ENCODE measurements at places on chromosomes 1 and 21. TPM values are rescaled to one million over a fixed set of nuclear protein-coding genes. Genes with fewer than 3 reads are reported as not detected.

Gene NCDN
- total RNA-seq, result 27.4 TPM

DNA sequence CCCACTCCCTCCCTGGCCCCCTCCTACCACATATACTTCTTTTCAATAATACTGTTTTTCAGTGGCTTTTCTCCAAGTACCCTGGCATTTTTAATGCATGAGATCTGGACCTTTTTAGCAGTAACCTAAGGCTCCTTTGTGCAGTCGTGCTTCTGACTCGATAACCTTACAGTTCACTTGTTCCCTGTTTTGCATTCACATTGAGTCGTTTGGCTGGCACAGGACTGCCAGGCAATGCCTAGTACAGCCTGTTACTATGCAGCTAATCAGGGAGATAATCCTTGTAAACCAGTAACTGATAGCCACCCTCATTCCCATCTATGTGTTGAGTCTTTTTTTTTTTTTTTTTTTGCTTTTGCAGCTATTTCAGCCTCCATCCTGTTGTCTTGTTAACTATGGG lies 3.7 kb downstream of the ATP1B1 start:
- DNase-seq, result peak; percentile 70

GRCh38 chr1:6948861-6949260 lies 163.6 kb downstream of the CAMTA1 start:
- DNase-seq, result no peak

DNA sequence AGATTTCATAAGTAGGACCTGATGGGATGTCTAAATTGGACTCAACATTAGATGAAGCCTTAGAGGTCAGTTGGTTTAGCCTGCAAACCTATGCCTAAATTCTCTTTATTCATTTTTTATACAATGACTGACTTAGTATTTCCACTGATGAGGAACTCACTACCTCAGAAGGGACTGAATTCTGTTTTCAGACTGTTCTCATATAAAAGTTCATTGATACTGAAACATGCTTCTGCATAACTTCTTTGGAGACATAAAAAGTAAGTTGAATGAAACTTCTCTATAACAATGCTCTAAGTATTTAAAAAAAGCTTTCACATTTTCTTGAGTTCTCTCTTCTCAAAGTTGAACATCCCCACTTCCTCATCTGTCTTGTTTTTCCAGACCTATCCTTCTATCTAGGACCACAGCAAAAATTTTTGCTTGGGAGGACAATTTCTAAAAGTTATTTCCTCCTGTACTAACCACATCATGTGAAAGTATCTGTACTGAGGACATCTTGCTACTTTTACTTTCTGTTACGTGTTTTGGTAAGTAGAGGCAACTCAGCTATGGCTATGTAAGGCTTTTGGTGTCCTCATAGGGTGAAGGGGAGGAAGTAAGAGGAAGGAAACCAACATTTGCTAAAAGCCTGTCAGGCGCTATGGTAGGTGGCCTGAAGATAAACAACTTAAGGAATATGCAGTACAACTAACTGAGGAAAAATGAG lies 64.1 kb downstream of the USP24 start:
- no peak for DNase-seq

DNA sequence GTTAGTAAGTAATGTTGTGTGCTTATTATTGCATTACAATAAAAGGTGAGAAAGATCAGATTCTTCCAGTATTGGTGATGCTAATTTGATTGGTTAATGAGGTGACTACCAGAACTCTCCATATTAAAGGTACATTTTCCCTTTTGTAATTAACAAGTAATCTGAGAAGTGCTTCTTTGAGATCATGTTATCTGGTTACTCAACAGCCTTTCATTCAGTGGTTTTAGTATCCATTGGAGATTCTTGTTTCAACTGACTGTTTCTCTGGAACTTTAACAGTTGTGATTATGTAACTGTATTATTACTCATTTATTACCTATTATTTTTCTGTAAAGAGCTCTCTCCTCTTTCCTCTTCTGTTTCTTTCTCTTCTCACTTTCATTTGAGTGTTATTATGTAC lies 86.7 kb downstream of the PEX14 start:
- peak; percentile 49 for DNase-seq

DNA sequence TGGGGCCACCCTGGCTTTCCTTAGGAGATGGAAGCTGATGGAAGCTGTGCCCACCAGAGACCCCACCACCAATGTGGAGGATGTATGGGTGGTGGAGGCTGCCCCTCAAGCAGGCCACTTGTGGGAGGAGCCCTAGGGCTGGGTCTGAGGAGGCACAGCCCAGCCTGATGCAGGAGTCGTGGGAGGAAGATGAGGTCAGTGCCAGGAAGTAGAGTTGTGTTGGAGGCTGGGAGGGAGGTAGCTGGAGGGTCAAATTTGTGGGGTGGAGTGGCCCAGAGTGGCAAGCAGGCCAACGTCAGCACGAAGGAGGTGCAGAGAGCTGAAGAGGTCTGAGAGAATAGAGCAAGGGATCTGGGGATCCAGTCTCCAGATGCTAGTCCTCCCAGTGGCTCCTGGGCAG lies 119.0 kb upstream of the USP24 start:
- no peak for DNase-seq
